ENCODE measurements at places on chromosomes 7 and 10.

DNA sequence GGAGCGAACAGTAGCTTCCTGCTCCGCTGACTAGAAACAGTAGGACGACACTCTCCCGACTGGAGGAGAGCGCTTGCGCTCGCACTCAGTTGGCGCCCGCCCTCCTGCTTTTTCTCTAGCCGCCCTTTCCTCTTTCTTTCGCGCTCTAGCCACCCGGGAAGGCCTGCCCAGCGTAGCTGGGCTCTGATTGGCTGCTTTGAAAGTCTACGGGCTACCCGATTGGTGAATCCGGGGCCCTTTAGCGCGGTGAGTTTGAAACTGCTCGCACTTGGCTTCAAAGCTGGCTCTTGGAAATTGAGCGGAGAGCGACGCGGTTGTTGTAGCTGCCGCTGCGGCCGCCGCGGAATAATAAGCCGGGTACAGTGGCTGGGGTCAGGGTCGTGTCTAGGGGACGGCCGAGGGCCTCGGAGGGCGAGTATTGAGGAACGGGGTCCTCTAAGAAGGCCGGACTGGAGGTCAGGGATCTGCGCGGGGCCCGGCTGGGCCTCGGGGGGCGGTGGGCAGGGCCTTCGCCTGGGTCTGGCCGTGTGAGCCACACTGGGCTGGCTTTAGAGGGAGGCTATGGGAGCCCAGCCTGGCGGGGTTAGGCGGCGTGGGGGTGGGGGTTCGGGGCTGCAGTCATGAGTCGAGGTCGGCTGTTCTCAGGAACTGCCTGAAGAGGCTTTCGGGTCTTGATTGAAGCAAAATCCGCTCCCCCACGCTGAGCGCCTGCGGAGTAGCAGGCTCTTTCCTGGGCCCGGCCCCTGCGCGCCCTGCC, at the start of gene CDK1:
CDK1 (plus strand) TSS at position 265 of the 757 bp plus-strand sequence. CDS start 1,688 bp downstream, outside the sequence.
- DNase-seq: peak; percentile 64

- DNase-seq: no peak
Measured at GRCh38 chr7:20075992-20076820, 141.0 kb downstream of the MACC1 start.

GRCh38 chr7:135291809-135292253, 58.2 kb downstream of the STRA8 start:
- DNase-seq: no peak

- DNase-seq: no peak
Measured at GRCh38 chr7:99579956-99580777, 17.9 kb upstream of the TMEM225B start.

DNA sequence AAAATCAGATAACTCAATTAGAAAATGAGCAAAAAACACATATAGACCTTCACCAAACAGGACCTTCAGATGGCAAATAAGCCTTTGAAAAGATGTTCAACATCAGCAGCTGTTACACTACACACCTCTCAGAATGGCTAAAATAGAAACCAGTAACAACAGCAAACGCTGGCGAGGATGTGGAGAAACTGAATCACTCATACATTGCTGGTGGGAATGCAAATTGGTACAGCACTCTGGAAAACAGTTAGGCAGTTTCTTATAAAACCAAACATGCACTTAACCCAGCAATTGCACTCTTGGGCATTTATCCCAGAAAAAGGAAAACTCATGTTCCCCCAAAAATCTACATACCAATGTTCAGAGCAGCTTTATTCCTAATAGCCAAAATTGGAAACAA, 37.7 kb upstream of the SMARCD3 start:
- DNase-seq: no peak

- no peak for DNase-seq
Measured at GRCh38 chr7:157909370-157909769, 572.6 kb downstream of the DNAJB6 start.

DNA sequence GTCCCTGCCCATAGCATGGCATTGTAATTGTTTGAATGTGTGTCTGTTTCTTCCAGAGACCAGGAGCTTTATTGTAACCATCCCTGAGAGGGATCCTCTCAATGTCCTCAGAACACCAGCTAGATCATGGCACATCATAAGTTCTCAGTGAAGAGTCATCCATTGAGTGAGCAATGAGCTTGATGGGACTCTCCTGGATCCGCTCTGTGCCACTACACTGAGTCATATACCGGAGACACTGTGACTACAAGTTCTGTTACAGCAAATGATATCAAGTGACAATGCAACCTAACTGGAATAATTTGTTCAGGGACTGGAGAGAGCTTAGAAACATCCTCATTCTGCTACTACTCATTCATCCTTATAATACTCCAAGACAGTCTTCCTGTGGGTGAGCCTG, 25.1 kb downstream of the MRPS24 start:
- DNase-seq: no peak

Measured in NCI-H187 treated with DMSO at 0.1 percent for 48 hours (cell line).